ENCODE measurements at places on chromosomes 12 and 14. TPM values are rescaled to one million over a fixed set of nuclear protein-coding genes. Genes with fewer than 3 reads are reported as not detected.

Gene RBP5
- not detected for total RNA-seq

Gene KLRK1
- total RNA-seq: not detected

Gene SPX
- total RNA-seq: not detected

Gene GOLT1B
- total RNA-seq: 12.2 TPM

Gene WDHD1
- 5.0 TPM for total RNA-seq

Gene MEG3
- total RNA-seq: not detected

Gene CEP128
- 2.6 TPM for total RNA-seq

Gene LRP6
- total RNA-seq: 32.2 TPM

Gene IAPP
- not detected for total RNA-seq

Gene KRT74
- not detected for total RNA-seq

Data from HT-29 (cell line).